HFFc6 (cell line): ENCODE measurements at places on chromosomes 11 and 22. TPM values are rescaled to one million over a fixed set of nuclear protein-coding genes. Genes with fewer than 3 reads are reported as not detected.

Gene SCUBE2
- 0.55 and 1.00 TPM in 2 replicates for total RNA-seq

Gene SERPING1
- 0.11 and 0.34 TPM in 2 replicates for total RNA-seq

DNA sequence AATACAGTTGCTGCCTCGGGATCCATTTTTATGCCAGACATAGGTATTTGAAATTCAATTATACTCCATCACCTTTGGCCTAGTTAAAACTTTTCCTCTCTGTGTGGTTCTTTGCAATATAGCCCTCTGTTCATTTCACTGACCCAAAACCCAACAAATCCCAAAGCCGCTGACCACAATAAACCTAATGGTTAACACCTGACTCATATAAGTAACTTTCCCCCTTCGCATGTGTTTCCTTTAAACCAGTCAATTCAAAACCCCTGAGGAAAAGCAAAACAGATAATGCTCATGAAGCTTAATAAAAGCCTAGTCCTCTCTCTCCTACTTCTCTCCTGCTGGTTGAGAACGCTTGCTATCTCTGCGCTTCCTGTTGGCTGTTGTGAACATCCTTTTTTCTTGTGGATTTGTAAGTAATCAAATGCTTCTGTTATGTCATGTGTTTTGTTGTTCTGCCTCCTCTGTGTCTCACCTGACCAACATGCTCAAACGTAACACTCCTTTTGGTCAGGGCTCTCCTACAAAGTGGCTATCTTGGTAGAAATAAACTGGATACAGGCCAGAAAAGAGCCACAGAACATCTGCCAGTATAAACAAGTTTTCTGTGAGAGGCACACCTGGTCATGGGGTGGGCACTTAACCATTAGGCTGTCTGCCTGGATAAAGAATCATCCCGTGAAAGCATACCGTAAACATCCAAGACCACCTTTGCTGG is 652.6 kb downstream of the METTL15 start:
- peak; percentile 58 for DNase-seq
- peak overlapping the region; percentile 53 for H3K27ac ChIP-seq
- H3K4me3 ChIP-seq, result peak overlapping the region; percentile 22; the same call in 1 of the 2 replicates

- no peak for DNase-seq
- peaks cover 6% of the 10 kb centered on the region; the same call in 1 of the 2 replicates for H3K4me1 ChIP-seq
- H3K27ac ChIP-seq, result no peak overlapping the region
- H3K36me3 ChIP-seq, result no peaks in the 10 kb centered on the region
These were observed 87.9 kb downstream of the ADAMTS15 start for GRCh38 chr11:130536106-130537040.

GRCh38 chr11:117177534-117178209 is 871 bp upstream of the SIDT2 start:
- H3K4me3 ChIP-seq, result peak overlapping the region; percentile 98
- peaks cover 8% of the 10 kb centered on the region; the same call in 1 of the 2 replicates for H3K27me3 ChIP-seq
- H3K27ac ChIP-seq, result peak overlapping the region; percentile 88
- H3K36me3 ChIP-seq, result no peaks in the 10 kb centered on the region; the same call in none of the 2 replicates
